ENCODE measurements at places on chromosomes 2 and 18. TPM values are rescaled to one million over a fixed set of nuclear protein-coding genes. Genes with fewer than 3 reads are reported as not detected.

DCC gene
- 10.0 TPM for total RNA-seq

AKAIN1 gene
- 1.3 TPM for total RNA-seq

TXNDC2 gene
- not detected for total RNA-seq

FRZB gene
- total RNA-seq, result 66.1 TPM

MEP1B gene
- total RNA-seq, result not detected

POLR1A gene
- total RNA-seq, result 23.6 TPM

KIF5C gene
- total RNA-seq, result 90.0 TPM

SDC1 gene
- 33.8 TPM for total RNA-seq

SH3RF3 gene
- 6.3 TPM for total RNA-seq

All from camera-type eye (tissue), 1 donor.